ENCODE measurements at places on chromosomes 12 and 14.

DNA sequence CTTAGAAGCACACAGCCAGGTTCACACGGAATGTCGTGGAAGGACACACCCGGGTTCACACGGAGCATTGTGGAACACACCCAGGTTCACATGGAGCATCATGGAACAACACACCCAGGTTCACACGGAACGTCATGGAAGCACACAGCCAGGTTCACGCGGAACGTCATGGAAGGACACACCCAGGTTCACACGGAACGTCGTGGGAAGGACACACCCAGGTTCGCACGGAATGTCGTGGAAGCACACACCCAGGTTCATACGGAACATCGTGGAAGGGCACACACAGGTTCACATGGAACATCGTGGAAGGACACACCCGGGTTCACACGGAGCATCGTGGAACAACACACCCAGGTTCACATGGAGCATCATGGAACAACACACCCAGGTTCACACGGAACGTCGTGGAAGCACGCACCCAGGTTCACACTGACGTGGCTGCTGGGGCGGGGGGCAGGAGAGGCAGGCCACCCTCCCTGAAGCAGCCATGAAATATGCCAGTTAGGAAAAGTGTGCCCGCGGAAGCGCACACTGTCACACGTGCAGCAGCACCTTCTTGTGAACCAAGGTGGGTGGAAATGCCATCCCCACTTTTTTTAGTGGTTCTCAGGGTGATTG is 86.4 kb downstream of the EP400 start:
- DNase-seq, result no peak

GRCh38 chr14:103031956-103032355 is 25.4 kb downstream of the CDC42BPB start:
- DNase-seq, result no peak

DNA sequence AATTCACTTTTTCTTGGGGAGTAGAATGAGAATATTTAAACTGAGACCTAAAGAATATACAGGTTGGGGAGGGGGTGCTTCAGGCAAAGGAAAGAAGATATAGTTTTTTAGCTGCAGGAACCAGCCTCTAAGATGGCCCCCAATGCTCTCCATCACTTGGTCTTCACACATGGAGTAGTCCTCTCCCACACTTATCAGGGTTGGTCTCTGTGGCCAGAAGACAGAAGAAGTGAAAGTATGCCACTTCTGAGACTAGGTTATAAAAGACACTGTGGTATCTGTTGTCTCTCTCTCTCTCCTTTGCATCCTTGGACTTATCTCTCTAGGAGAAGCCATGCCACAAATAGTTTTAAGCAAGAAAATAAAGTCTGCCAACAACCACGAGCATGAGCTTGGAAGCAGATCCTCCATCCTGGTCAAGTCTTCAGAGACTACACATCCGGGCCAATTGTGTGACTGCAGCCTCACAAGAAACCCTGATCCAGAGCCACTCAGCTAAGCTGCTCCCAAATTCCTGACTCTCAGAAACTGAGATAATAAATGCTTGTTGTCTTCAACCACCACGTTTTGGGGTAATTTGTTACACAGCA is 18.0 kb downstream of the PUS7L start:
- DNase-seq, result no peak

- DNase-seq, result no peak
These were observed 46.4 kb downstream of the CLMN start for GRCh38 chr14:95273001-95273978.

DNA sequence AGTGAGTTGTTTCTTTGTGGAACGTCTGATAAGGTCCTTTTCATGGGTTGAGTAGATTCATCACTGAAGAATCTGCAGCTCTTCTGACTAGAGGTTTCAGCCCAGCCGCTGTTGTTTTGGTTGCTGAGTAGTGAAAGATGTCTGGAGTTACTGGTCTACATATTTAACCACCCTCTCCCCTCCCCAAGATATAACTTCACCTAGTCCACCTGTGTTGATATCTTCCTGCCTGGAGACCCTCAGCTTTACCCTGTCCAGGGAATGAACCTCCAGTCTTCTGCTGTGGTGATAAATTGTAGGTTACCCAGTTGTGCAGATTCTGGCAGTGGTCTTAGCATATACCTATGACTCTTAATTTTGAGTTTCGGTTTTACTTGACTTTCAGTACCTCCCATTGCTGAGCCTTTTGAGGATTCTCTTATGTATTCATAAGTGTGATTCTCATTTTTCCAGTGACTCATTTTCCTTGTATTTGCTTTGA is 62.9 kb downstream of the CCDC91 start:
- DNase-seq, result no peak

DNA sequence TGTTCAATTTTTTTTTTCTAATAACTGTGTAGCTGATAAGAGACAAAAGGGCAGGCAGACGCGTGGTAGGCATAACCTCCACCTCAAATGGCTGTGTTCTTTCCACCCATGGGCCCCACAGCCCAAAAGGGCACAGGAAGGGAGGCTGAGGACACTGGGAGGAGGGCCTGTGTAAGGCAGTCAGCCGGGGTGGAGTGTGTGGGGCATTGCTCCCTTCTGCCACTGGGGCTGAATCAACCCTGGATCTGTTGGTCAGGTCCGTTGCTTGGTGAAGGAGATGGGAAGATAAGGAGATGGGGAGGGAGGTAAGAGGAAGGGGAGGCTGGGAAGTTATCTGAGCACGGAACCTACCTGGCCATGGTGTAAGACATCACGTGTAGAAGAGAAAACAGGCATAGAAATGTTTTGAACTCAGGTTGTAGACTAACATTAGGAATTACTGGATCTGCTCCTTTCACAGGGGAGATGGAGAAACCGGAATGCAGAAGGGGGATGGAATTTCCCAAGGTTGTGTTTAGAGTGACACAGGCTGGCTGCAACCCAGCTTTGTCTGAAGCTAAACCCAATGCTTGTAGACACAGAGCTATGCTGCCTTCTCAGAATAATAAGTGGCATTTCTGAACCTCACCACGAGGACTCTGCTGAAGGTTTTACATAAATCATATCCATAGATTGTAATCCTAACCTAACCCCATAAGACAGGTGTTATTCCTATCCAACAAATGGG is 138.5 kb upstream of the NOS1 start:
- DNase-seq, result no peak

GRCh38 chr14:91036741-91037469 is 23.5 kb downstream of the RPS6KA5 start:
- no peak for DNase-seq

GRCh38 chr12:64678835-64679234 is 68.5 kb downstream of the RASSF3 start:
- DNase-seq, result no peak

GRCh38 chr14:39628087-39628486 is 195.9 kb upstream of the FBXO33 start:
- no peak for DNase-seq

GRCh38 chr12:33432992-33433391 is 6.6 kb downstream of the SYT10 start:
- no peak for DNase-seq

DNA sequence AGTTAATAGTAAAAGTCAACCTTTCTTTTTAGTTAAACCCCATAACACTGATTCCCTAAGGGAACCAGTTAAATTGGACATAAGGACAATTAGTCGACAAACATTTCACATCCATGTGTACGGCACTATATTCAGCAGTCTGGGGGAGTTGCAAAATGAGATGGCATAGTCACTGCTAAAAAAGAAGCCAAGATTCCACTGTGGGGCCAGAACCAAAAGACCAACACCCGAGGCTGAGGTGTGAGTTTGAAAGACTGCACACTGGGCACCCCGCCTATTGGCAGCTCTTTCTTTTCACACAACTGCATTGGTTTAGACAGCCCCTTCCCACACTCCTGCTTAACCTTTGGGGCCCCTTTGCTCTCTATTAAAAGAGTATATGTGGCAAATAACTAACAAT is 16.7 kb downstream of the SETD3 start:
- DNase-seq, result no peak
